ENCODE measurements at places on chromosomes 6 and 20.

DNA sequence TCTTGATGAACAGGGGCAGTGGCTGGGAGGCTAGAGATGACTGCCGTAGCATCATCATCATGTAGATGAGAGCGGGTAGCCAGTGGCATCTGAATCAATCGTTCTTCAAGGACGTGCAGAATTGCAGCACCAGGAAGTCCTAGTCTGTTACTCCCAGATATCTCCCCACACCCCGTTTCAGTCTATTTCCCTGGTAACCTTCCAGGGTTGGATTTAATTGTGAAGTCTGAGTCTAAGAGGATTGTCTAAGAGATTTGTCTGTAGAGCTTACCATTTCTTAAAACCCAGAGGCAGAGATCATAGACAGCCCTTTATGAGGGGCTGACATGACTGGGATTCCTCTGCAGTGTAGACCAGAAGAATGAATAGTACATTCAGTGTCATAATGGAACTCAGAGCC is 16.6 kb upstream of the CD83 start:
- DNase-seq = no peak

GRCh38 chr6:120202878-120203277 is 853.3 kb upstream of the MAN1A1 start:
- DNase-seq = no peak

DNA sequence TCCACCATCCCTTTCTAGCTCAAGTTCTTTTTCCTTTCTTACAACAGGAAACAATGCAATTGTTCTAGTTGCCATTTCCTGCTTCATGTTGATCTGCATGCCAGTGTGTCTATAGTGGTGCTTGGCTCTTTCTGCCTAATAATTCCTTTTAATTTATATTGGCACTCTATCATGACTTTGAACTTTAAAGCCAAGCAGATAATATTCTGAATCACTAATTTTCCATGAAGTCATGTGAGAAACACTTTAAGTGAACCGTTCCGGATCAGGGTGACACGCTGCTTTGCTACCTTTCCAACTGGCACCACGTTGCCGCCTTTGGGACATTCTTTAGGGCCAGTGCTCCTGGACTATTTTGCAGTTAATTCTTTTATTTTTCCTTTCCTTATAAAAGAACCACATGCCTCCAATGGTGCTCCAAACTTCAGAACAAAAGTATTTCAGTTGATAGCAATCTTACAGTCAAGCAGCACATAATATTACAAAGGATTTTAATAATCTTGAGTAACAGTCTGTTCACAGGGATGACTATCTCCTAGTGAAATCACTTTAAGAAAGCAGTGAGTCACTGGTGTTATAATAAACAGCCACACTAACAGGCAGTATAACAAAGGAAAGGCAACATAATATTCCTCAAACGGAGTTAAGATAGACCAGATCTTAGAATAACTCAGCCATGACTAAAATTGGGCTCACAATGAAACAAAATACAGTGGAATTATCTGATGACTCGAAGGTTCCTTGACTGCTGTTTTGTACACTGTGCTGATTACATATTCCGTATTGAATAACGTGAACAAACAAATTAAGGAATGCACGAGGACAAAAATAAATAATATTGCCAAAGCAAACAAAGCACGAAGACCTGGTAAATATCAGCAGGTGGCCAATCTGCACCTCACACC is 19.0 kb upstream of the BLOC1S5 start:
- no peak for DNase-seq

DNA sequence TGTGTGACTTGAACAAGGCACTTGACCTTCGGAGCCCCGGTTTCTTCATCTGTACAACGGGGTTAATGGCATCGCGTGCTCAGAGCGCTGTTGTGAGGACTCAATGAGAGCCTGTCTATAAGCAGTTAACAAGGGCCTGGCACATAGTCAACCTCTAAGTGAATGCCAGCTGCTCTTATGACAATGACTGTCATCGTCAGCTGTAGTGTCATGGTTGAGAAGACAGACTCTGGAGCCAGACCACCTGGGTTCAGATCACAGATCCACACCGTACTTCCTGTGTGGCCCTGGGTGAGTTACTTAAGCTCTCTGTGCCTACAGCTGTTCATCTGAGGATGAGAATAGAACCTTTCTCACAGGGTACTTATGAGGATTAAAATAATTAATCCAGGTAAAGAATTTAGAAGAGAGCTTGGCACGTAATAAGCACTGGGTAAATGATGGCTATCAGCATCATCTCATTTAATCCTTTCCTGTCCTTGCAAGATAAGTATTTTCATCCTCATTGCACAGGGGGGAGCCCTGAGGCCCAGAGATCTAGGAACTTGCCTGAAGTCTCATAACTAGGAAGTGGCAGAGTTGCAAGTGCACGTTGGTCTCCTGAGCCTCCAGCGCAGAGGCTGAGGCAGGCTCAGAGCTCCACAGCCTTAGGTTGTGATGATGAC is 105.3 kb downstream of the EYA2 start:
- DNase-seq = no peak

GRCh38 chr6:46850792-46851191 is 57.6 kb downstream of the MEP1A start:
- DNase-seq = no peak

- DNase-seq = no peak
These were observed 218.1 kb upstream of the SOX4 start for GRCh38 chr6:21375151-21376116.

All from stimulated activated CD8-positive, alpha-beta memory T cell treated with anti-CD3 and anti-CD28 coated beads, Interleukin-2, amount 100 ng/mL, for 48 hours (primary cell).